Dermis microvascular lymphatic vessel endothelial cell (primary cell): ENCODE measurements at places on chromosomes 5 and 9. TPM values are rescaled to one million over a fixed set of nuclear protein-coding genes. Genes with fewer than 3 reads are reported as not detected.

GRCh38 chr5:114857941-114858551 is 311.7 kb downstream of the TRIM36 start:
- no peak for DNase-seq

The GPR151 gene
- total RNA-seq, result not detected in 2 replicates

The HTR1A gene
- not detected in 2 replicates for total RNA-seq

DNA sequence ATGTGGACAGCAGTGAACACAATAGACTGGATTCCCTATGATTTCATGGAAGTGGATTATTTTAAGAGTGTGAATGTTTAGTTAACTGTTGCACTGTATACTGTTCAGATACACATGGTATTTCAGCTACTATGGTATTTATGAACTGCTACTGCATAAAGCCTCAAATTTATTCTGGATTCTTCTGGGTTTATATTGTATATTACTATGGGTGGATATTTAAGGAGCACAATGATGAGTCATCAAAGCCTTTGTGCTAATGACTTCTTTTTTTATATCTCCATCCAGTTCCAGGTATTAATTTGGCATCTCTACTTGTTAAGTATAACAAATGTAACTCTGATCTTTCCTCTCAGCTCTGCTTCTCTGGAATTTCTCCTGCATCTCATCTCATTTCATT is 6.8 kb downstream of the KDM4C start:
- no peak for DNase-seq

The FNIP1 gene
- 25.8 and 33.4 TPM in 2 replicates for total RNA-seq

The C9 gene
- under 0.01 and 0.25 TPM in 2 replicates for total RNA-seq

DNA sequence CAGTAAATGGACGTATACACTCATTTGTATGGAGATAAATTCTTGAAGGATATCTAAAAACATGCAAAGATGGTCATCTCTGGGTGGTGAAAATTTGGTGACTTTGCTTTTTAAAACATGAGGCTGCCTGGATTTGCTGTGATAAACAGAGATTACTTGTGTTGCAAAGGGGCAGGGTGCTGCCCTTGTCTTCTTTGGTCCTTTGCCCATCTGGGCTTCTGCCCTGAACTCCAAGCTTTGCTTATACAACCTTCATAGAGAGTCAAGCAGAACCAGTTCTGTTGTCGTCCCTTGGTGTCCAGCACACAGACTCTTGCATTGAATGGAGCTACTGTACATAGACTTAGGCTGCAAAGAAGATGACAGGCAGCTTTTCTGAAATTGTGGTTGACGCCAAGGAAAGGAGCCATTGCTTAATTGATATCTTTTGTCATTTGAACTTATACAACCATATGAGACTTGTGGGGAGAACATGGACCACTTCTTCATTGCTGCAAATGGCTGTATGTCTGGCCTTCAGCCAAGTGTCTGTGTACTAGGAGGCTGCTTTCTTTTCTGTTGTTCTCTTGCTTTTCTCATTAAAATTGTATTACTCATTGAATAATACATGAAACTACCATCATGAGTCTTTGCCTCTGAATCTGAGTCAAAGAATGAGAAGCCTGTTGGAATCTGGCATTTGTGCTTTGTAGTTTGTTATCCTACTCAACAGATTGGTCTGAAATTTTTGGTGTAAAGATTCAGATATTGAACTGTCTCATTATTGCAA is 152.5 kb downstream of the DMRT2 start:
- no peak for DNase-seq

GRCh38 chr9:16060436-16061129 is 507.7 kb downstream of the CCDC171 start:
- no peak for DNase-seq

The NSA2 gene
- total RNA-seq, result 43.7 and 51.3 TPM in 2 replicates

DNA sequence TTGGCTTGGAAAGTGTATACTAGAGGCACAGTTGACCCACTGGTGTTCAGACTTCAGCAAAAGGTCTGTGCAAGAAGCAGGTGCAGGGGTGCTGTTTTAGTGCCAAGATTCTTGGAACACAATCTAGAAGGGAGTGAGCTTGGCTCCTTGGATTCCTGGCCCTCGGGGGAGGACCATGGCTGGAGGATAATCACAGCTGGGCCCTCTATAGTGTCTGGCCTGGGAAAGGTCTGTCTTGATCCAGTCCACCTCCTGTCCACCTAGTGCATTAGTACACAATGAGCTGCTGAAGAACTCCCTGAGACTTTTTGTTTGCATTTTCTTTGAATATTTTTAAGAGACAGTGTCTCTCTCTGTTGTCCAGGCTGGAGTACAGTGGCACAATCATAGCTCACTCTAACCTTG is 50.4 kb upstream of the PLPP1 start:
- DNase-seq, result no peak

The LPAR1 gene
- total RNA-seq, result 0.13 TPM in 1 of 2 replicates, not detected in the other

The CDHR2 gene
- under 0.01 and 0.25 TPM in 2 replicates for total RNA-seq

- no peak for DNase-seq
Observed at GRCh38 chr5:75009556-75010345, 42.6 kb downstream of the GCNT4 start.

- DNase-seq, result no peak
Observed at GRCh38 chr5:154059039-154059430, 20.3 kb downstream of the MFAP3 start.

- no peak for DNase-seq
Observed at GRCh38 chr5:11890777-11891176, 13.5 kb downstream of the CTNND2 start.

The TMEM215 gene
- total RNA-seq, result not detected in 2 replicates

DNA sequence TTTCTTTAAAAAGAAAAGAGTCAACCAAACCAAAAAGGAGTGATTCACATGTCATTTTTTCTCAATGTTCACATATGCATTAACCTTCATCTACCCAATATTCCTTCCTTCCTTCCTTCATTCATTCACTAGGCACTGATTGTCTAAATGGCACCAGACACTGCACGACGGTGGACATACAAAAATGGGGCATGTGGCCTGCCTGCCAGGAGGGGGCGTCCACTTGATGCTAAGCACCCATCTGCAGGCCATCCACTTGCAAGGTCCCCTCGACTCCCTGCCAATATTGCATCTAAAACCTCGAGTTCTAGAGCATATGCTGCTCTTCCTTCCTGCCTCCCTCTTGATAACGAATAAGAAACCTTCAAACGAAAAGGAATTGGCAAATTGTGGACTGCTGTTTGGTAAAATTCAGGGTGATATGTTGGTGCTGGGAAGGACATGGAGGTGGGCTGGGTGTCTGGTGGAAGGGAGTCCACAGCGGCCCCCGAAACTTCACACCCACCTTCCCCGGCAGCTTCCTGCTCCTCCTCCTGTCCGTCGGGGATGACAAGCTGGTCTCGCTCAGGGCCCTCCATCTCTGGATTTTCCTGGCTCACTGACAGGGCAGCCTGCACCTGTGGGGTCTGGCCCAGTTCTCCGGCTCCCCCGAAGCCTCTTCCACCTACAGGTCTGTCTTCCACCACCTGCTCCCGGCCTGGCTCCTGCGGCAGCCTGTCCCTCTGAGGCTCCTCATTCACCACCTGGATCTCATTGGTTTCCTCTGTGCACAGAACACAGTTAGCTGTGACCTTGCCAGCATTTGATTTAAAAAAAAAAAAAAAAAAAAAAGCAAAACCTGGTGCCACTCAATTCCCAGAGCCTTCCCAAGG is 64.3 kb downstream of the GOLM1 start:
- DNase-seq, result peak; percentile 54

- DNase-seq, result no peak
Observed at GRCh38 chr9:129656795-129657390, 8.6 kb upstream of the PRRX2 start.
